Activated CD4-positive, CD25-positive, alpha-beta regulatory T cell treated with anti-CD3 and anti-CD28 coated beads, Interleukin-2, amount 50 U/mL, for 72 hours (primary cell): ENCODE measurements at places on chromosomes 2 and 18.

DNA sequence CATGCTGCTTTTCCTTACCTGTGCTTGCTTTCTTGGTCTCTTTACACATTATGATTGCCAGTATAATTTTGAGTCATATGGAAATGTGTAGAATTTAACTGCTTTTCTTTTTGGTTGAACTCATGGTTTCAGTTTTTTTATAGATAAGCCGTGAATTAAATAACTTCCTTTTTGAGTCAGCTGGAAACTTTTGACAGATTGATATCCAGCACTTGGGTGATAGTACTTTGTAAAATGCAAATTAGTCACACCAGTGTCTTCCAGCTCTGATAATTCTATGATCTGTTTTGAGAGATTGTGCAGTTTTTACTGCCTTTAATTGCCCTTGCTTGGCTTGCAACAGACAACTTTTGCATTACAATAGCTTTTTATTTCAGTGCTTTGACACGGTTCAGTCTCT, 86.4 kb downstream of the NCOA1 start:
- no peak for DNase-seq

- DNase-seq: no peak
These were observed 68.6 kb upstream of the PELI1 start for GRCh38 chr2:64212801-64213321.

GRCh38 chr2:25250331-25251070, 82.1 kb upstream of the POMC start:
- no peak for DNase-seq

GRCh38 chr2:106334802-106335201, 133.4 kb downstream of the RGPD3 start:
- DNase-seq: no peak

GRCh38 chr2:86518481-86518880, 44.8 kb downstream of the CHMP3 start:
- no peak for DNase-seq

DNA sequence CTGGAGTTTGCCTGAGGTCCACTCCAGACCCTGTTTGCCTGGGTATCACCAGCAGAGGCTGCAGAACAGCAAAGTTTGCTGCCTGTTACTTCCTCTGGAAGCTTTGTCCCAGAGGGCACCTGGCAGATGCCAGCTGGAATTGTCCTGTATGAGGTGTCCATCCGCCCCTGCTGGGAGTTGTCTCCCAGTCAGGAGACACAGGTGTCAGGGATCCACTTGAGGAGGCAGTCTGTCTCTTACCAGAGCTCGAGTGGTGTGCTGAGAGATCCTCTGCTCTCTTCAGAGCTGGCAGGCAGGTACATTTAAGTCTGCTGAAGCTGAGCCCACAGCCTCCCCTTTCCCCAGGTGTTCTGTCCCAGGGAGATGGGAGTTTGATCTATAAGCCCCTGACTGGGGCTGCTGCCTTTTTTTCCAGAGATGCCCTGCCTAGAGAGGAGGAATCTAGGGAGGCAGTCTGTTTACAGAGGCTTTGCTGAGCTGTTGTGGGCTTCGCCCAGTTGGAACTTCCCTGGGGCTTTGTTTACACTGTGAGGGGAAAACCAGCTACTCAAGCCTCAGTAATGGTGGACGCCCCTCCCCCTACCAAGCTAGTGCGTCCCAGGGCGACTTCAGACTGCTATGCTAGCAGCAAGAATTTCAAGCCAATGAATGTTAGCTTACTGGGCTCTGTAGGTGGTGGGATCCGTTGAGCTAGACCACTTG, 34.7 kb downstream of the TFPI start:
- DNase-seq: no peak

DNA sequence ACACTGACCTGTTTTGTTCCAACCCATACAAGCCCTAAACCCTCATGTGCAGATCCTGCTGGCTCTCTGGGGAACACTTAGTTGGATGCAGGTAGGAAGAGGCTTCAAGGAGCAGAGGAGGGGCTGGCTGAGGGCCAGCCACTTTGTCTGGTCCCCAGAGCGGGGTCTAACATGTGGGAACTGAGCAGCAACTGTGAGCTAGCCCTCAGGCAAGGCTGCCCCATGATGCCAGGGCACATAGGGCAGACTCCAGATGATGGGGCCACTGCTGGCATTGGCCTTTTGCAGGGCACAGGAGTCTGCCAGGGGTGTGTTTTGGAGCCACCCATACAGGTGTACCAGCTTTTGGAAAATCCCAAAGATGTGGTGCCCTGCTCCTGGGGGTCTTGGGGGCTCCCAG, 67.7 kb downstream of the HPCAL1 start:
- no peak for DNase-seq

- DNase-seq: no peak
These were observed 651.9 kb upstream of the HS6ST1 start for GRCh38 chr2:128970332-128971116.

- no peak for DNase-seq
These were observed 15.5 kb upstream of the CPS1 start for GRCh38 chr2:210540900-210541289.

DNA sequence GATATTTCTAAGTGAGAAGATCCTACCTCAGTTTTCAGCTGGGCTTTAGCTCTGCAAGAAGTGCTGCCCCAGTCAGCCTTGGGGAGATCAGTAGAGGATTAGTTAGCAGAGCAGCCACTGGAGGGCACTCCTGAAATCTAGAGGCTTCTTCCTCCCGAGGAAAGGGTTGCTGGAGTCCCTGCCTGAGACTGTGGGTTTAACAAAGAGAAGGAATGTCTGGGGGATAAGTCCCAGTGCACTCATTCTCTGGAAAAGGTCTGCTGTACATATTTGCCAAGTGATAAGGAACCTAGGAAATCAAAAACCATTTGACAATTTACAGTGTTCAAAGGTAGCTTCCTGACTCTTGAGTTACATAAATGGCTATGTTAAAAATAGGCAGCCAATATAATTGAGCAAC, 207.2 kb downstream of the SLC8A1 start:
- DNase-seq: no peak

DNA sequence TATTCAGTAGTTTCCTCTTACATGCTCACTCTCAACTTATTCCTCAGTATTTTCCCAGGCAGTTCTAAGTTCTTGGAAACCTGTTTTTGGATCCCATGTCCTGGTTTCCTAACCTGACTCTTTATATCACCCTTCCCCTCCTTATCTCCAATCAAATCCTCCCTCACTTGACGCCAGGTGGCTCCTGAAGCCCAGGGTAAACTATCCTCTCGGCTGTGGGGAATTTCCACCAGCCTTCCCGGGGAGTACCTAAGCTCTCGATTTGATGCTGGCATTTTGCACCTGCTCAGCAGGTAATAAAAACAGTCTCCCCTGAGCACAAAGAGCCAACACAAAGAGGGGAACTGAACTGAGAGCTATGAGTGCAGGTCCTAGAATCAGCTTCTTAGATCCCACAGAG, 538.0 kb downstream of the SLC4A3 start:
- no peak for DNase-seq

DNA sequence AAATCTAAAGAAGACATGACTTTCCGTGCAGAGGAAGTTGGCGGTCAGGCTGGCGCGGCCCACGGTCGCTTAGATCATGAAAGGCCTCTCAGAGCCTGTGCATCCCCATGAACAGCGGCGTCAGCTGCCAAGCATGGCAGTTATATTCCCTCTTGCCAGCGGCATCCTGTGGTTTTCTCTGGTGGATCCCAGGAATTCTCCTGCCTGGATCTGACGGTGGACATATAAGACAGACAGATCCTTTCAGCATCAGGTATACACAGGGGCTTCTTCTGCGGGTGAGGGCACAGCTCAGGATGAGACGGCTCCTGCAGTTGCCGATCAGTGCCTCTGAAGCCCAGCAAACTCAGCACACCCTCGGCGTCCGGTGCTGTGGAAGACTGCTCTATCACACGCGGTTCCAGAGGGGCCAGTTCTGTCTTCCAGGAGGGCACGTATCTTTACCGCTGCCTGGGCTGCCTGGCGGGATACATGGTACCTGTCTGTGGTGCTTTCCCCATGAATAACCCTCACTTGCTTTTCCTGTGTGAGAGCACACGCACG, 157.8 kb downstream of the LDLRAD4 start:
- peak; percentile 57 for DNase-seq

DNA sequence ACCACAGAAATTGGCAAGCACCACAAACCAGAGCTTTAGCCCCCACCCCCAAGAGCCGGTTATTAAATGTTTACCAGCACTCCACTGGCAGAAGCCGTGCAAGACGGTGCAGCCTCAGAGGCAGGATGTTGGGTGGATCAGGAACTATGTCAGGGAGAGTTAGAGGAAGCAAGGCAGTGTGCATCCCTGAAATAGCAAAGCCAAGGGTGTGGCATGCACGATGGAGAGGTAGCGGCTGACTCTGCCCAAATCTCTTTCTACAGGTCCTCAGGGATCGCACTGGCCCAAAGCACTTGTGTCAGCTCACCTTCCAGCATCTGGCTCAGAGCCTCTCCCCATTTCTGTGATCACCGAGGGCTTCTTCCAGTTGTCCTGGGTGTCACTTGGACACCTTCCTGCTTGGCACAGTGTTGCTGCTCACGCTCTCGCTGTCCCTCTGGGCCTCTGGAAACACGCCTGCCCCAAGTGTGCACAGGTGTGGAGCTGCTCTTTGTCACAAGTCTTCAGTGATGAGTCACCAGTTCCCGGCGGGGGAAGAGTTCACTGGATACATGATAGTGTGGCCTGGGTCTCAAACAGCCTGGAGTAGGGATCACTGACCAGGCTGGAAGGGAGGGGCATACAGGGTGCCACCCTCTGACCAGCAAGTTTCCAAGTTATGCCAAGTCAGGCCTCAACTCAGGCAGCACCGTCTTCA, 17.3 kb upstream of the B3GNT7 start:
- DNase-seq: no peak

- DNase-seq: no peak
These were observed 17.3 kb downstream of the PROKR1 start for GRCh38 chr2:68660658-68661057.

- DNase-seq: no peak
These were observed 234.9 kb upstream of the CYRIA start for GRCh38 chr2:16900405-16901025.

GRCh38 chr2:20553580-20553979, 97.3 kb downstream of the HS1BP3 start:
- no peak for DNase-seq

- no peak for DNase-seq
These were observed 62.0 kb upstream of the KLF7 start for GRCh38 chr2:207227749-207228145.

DNA sequence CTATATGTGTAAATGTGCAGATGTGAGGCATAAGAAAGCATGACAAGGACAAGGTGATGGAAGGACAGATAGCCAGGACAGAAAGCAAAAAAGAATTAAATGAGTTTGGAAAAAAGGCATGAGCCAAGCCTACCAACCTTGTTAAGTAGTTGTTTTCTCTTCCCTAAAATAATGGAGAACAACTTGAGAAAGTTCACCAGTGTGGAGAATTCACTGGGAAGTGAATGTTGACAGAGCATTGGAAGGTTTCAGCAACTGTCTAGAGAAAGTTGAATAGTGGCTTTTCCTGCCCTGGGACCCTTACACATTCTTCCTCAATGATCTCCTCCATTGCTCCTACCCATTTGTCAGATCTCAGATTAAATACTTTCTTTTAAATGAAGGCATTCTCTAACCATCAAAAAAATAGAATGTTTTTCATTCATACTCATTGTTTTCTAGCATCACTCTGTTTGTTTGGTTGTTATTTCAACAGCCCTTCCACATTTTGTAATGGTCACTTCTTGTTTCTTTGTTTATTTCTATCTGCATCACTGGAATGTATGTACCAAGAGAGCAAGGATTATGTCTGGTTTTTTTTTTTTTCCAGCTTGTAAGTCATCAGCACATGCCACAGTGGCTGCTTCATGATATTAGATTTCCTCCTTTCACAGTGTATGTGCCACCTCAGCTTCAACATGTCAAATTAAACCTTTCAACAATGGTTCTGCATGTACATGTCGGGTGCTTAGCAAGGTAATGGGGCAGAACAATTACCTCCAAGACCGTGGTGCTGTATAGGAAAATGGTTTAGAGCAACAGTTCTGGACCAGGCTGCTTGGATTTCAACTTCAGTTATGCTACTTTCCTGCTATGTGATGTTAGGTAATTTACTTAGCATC, 586.0 kb upstream of the VRK2 start:
- DNase-seq: no peak

DNA sequence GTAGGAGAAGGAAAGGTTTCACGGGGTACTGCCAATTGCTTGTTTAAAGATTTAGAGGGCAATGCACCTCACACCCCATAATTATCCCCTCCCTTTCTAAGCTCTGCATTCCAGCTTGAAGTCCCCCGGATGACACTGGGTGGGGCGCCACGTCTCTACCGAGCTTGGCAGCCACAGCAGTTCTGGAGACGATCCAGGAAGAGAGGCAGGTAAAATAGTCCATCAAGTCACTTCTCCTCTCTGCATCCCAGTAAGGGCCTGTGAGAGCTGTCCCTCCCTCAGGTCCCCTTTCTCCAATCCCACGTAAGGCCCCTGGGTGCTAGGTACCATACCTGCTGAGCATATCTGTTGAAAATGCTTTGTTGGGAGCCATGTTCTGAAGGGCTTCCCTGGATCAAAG, 65.7 kb downstream of the CAPN13 start:
- DNase-seq: peak; percentile 19

DNA sequence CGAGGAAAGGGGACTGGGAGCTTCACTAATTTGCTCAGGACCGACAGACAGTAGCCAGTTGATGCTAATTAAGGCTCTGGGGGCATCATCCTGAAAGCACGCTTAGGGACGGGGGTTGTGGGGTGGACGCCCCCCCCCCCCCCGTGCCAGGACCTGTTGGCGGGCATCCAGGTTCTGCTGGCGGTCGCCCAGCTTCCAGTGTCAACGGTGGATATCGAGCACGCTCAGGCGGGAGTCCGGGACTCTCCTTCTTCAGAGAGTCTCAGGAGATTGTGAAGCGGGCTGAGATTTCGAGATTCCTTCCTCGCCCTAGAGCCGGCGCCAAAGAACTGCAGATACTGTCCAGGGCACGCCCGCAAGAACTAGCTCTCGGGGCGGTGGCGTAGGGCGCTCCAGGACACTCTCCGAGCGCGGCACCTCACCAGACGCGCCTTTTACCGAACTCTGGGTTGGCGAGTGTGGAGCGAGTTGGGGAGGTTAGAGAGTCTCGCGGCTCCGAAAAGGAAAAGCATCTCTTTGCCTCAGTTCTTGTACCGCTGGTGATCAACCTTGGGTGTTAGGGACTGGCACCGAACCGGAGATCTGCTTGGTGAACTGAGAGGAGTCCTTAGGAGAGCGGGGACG, 5.6 kb downstream of the RAX start:
- no peak for DNase-seq

GRCh38 chr2:114699423-114699944, 257.0 kb downstream of the DPP10 start:
- DNase-seq: no peak
